ENCODE measurements at places on chromosomes 6 and 20.

DNA sequence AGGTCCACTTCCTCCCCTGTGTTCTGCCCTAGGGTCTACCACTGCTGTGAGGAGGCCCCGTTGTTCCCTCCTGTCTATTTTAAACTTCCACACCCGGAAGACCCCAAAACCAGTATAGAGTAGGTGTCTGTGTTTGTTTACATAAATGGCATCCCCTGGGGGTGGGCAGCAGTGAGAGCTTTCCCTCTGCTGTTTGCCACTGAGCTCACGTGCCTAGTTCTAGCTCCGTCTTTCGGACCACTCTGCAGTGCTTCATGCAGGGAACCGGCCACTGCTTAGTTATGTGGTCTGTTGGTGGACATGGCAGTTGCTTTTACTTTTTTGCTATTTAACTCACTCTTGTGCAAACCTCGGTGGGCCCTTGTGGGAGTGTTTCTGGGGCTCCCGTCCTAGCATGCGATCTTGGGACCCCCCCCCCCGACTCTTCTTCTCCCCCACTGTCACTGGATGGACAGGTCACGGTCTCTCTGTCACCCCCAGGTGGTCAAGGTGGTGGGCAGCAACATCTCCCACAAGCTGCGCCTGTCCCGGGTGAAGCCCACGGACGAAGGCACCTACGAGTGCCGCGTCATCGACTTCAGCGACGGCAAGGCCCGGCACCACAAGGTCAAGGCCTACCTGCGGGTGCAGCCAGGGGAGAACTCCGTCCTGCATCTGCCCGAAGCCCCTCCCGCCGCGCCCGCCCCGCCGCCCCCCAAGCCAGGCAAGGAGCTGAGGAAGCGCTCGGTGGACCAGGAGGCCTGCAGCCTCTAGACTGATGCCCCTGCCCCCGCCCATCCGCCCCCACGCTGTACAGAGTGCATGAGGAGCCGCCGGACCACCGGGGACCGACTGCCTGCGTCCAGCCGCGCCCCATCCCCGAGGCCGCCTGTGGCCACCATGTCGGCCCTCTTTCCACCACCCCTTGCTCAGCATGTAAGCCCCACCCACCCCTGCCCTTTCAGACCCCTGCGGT lies 40.9 kb downstream of the VSTM2L start:
- DNase-seq = peak; percentile 9

- DNase-seq = no peak
Measured at GRCh38 chr6:115004204-115004603, 661.4 kb upstream of the HS3ST5 start.

DNA sequence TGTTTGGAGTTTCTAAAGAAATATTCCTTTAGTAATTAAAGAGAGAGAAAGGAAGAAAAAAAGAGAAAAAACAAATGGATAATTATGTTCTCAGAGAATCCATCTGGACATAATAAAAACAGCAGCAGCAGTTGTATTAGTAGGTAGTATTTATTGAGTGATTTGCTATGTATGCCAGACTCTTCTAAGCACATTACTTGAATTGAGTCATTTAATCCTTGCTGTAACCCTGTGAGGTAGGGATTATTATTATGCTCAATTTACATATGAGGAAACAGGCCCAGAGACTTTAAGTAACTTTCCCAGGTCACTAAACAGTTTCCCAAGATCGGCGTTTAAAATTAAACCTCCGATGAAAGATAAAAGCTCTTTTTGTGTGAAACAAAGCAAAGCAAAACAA lies 238.8 kb downstream of the TSHZ2 start:
- no peak for DNase-seq

DNA sequence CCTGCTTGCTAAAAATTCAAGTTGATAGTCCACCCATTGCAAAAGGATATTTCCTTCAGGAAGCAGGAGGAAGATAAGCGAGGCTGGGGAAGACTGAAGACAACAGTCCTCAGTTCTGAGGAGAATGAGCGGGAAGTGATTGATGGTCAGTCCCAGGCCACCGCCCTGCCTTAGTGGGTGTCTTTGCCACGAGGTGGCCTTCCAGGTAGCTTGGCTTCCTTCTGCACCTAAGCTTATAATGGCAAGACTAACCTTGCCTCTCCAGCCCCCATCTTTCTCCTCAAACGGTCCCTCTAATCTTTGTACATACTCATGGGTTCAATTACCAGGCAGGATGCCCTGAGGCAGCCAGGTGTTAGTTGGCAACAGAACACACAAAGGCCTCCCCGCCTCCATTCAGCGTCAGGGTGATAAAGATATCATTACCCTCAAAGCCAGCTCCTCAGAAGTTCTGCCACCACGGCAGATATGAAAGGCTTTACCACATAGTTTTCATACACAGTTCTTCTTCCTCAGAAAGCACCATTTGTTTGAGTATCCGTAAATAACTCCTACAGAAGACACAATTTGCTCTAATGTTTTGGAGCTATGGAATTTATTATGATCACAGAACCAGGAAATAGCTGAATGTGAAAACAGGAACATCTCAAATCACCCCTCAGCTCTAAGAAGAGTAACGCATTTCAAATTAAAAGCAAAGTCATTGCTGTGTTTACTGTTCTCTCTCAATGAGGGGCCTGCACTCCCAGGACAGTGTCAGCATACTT lies 249.4 kb downstream of the ATXN1 start:
- no peak for DNase-seq

- no peak for DNase-seq
Measured at GRCh38 chr6:106413016-106413415, 52.5 kb downstream of the CRYBG1 start.

- DNase-seq = no peak
Measured at GRCh38 chr6:2633736-2634135, 117.0 kb downstream of the MYLK4 start.

- DNase-seq = no peak
Measured at GRCh38 chr6:38051819-38052434, 232.4 kb downstream of the ZFAND3 start.

DNA sequence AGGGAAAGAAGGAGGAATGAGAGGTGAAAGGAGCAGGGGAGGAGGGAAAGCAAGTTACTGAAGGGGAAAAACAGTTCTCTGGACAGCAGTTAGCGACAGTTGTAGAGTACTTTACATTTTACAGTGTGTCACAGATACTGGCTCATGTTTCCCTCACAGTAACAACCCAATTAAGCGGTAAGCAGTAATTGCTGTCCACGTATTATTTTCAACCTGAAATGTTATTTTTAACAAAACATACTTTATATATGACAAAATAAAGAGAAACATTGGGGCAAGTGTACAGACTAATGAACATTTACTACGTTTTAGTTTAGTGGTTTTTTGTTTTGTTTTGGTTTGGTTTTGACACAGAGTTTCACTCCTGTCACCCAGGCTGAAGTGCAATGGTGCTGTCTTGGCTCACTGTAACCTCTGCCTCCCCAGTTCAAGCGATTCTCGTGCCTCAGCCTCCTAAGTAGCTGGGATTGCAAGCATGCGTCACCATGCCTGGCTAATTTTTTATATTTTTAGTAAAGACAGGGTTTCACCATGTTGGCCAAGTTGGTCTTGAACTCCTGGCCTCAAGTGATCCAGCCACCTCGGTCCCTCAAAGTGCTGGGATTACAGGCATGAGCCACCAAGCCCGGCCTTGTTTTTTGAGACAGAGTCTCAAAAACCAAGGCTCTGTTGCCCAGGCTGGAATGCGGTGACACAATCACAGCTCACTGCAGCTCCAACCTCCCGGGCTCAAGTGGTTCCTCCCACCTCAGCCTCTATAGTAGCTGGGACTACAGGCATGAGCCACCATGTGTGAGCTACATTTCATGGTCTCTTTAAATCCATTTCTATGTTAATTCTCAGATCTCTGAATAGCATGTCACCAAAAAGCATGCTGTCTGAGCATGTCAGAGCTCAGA lies 22.6 kb upstream of the BTN3A2 start:
- no peak for DNase-seq

- DNase-seq = peak; percentile 61
Measured at GRCh38 chr6:137202078-137202477, 17.1 kb downstream of the IFNGR1 start.

DNA sequence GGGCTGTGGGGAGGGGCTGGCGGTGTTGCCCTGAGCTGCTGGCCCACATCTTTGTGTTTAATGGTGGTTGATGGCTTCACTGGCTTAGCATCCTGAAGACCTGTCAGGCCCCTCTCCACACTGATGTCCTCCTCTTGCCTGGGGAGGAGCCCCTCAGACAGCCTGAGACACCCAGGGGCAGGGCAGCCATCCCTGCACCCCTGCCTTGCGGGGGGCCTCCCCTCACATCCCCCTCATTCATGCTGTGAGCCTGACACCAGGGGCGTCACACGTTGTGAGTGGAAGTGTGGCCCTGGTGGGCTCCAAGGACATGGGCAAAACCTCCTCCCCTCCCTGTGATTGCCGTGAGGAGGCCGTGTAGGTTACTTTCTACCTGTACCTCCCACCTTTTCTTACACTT lies 152.7 kb downstream of the DTNBP1 start:
- DNase-seq = no peak

GRCh38 chr6:149109397-149110070 lies 208.0 kb upstream of the TAB2 start:
- DNase-seq = no peak

DNA sequence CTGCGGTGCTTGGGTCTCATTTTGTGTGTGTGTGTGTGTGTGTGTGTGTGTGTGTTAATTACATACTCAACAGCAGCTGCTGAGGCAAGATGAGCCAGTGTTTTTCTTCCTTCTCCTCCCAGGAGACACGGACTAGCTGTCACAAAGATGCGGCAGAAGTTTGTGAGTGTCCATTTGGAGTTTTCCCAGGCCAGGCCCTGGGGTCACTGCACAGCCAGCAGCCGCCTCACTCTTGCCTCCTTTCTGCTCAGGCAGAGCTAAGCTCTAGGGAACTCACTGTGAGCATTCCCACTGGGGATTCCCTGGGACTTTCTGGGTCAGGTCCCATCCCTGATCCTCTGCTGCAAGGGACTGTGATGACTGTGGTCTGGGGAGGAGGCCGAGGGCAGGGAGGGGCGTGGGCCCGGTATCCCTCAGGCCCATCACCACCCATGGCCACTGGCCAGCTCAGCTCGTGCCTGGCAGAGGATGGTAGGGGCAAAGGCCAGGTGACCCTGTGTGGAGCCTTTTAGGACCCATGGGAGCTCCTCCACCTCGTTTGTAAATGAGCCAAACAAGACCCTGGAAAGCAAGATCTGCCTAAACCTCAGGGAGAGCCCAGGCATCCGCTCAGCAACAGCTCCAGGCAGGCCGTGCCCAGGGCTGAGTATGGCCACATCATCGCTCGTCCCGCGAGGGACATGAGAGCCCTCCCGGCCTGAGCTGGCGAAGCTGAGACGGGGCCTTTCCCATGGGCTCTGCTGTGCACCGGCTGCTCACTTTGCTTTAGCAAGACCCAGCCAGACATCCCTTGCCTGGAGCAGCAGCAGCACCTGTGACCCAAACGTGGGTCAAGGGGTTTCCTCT lies 102.0 kb downstream of the PSMB1 start:
- DNase-seq = no peak

DNA sequence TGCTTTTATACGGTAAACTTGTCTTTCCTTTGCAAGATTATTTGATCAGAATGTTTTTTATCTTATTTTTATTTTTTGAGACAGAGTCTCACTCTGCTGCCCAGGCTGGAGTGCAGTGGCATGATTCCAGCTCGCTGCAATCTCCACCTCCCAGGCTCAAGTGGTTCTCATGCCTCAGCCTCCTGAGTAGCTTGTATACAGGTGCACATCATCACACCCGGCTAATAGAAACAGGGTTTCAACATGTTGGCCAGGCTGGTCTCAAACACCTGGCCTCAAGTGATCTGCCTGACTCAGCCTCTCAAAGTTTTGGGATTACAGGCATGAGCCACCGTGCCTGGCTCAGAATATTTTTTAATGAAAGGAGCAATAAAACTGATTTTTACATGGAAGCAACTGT lies 8.9 kb upstream of the LPIN3 start:
- DNase-seq = no peak

GRCh38 chr6:66210964-66211363 lies 503.9 kb upstream of the EYS start:
- no peak for DNase-seq

DNA sequence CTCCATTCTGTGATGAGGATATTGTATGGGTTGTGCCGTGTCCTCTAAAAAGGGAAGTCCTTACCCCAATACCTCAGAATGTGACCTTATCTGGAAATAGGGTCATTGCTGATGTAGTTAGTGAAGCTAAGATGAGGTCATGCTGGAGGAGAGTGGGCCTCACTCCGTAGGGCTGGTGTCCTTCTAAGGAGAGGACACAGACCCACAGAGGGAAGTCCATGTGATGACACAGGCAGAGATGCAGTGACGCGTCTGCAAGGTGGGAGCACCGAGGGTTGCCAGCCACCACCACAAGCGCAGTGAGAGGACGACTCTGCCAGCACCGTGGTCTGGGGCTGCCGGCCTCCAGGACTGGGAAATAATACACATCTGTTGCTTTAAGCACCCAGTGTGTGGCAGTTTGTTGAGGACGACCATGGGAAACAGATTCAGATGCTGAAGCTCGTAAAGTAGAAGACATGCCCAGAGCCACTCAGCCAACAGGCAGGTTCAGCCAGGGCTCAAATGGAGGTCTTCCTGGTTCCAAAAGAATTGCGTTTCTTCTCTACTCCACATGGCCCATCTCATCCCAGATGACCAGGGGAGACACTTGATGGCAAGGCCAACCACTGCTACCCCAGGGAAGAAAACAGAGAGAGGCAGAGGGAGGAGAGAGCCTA lies 59.2 kb upstream of the DUSP22 start:
- no peak for DNase-seq

GRCh38 chr6:167564416-167565250 lies 239.7 kb downstream of the TTLL2 start:
- DNase-seq = peak; percentile 4

DNA sequence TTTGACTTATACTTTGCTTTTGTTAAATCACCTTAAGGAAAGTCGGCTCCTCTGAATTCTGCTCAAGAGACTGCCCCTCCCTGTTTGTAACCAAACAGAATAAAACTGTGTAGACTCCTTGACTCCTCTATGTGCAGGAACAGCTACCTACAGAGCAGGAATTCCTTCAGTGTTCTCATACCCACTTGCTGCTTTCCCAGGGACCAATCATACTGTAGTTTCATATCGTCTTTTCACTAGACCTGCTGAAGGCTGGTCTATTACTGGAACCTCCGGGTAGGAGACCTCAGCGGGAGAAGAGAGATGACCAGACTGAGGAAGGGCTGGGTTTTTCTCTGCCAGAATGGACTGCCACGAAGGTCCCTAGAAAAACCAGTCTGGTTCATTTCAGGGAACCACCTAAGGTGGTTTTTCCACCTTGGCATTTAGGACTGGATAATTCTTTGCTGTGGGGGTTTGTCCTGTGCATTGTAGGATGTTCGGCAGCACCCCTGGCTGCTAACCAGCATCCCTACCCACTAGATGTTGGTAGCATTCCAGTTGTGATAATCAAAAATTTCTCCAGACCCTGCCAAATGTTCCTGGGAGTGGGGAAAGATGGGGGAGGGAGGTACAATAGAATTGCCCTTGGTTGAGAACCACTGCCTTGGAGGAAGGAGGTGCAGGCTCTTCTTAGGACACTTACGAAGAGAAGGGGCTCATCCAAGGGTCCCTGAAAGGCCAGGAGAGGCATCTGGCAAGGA lies 80.5 kb downstream of the DNAAF9 start:
- no peak for DNase-seq

- DNase-seq = no peak
Measured at GRCh38 chr6:41678511-41679084, 40.3 kb downstream of the MDFI start.

GRCh38 chr6:119671105-119671504 lies 321.5 kb upstream of the MAN1A1 start:
- no peak for DNase-seq

All from D341Med (cell line).